Tracheal epithelial cell (primary cell): ENCODE measurements at places on chromosomes 11 and 22. TPM values are rescaled to one million over a fixed set of nuclear protein-coding genes. Genes with fewer than 3 reads are reported as not detected.

Gene DGAT2
- total RNA-seq: 6.3 and 11.7 TPM in 2 replicates

Gene PAFAH1B2
- 231 and 232 TPM in 2 replicates for total RNA-seq

Gene ZNF215
- 3.8 and 4.3 TPM in 2 replicates for total RNA-seq

Gene APOA5
- total RNA-seq: not detected in 2 replicates

Gene TRIM3
- 10.7 and 10.8 TPM in 2 replicates for total RNA-seq

Gene CCDC34
- total RNA-seq: 1.4 and 2.8 TPM in 2 replicates
